NCI-H1048 (cell line): ENCODE measurements at places on chromosomes 1 and 21.

- no peak for DNase-seq
Observed at GRCh38 chr1:41640756-41641474, 156.4 kb upstream of the EDN2 start.

DNA sequence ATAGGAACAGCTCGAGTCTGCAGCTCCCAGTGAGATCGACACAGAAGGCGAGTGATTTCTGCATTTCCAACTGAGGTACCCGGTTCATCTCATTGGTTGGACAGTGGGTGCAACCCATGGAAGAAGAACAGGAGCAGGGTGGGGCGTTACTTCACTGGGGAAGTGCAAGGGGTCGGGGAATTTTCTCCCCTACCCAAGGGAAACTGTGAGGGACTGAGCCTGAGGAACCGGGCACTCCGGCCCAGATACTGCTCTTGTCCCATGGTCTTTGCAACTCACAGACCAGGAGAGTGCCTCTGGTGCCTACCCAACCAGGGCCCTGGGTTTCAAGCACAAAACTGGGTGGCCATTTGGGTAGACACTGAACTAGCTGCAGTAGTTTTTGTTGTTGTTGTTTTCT lies 307.1 kb downstream of the AMY1C start:
- no peak for DNase-seq

DNA sequence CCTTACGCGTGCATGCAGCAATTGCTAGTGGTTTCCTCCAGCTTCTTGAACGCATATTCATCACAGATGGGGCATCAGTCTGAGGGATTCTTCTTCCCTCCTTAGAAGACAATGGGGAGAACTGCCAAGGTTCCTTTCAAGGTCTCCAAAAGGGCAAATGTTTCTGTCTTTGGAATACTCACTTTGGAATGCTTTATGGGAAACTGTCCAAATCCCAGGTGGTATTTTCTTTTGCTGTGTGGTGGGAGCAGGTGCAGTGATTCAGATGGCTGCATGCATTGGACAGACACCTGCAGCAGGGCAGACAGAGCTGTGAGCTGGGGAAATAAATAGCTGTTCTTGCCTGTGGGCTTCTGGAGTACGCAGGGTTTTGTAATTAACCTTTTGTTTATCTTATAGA lies 40.5 kb downstream of the URB2 start:
- DNase-seq: no peak

DNA sequence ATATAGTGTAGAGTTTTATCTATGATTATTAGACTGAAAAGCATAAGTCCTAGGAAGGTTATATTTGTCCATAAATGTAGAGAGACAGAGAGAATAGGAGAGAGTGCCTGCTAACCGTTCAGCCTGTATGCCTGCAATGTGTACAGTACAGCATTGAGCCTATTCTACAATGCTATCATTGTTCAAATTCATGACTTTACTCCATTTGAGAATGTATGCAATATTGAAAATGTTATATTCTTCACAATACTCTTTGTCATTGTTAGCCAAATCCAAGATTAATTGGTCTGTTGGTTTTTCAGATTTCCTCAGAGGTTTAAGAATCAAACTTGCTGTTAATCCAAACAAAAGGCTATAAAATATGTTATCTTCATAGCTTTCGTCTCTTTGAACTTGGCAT lies 585.2 kb upstream of the B3GALT2 start:
- no peak for DNase-seq

DNA sequence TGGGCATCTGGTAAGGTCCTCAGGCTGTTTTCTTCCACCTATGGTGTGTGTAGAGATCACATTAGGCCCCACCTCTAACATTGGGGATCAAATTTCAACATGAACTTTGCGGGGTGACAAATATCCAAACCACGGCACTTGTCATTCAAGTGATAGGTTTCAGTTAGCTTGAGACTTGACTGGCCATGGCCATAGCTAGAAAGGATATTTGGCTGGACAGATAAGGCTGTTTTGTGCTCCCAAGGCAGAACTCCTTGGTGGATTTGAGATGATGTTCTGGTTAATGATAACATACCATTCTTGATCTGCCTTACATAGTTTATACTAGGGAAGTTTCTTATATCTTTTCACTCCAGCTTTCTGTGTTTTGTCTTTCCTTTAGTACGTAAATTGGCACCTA lies 48.5 kb downstream of the CELF3 start:
- no peak for DNase-seq

- DNase-seq: no peak
Observed at GRCh38 chr1:186841599-186841998, 12.8 kb downstream of the PLA2G4A start.

DNA sequence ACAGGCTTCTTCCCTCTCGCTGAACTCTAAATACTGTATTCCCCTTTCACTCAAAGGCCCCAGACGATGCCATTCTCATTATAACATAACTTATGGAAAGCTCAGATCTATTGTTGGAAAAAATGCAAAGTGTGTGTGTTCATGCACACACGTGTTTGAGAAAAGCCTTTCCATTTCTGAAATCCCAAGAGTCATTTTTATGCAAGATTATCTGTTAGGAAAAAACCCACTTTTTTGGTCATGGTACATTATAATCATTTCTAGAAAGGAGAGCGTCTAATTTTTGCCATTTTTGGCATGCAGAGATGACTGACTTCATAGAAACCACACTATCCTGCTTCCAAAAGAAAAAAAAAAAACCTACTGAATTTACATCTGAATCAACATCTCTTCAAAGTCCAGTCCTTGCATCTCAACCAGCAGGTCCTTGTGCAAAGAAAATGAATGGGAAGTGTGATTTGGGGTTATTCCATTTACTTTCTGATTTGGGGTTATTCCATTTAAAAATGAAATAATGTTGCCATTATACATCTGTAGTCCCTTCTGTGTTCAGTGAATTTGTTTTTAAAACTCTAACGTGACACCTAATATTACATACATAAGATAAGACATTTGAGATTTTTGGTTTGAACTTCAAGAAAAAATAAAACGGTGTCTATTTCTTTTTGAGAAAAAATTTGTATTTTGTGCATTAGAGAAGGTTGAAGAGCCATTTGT lies 150.3 kb downstream of the DHRS3 start:
- no peak for DNase-seq

DNA sequence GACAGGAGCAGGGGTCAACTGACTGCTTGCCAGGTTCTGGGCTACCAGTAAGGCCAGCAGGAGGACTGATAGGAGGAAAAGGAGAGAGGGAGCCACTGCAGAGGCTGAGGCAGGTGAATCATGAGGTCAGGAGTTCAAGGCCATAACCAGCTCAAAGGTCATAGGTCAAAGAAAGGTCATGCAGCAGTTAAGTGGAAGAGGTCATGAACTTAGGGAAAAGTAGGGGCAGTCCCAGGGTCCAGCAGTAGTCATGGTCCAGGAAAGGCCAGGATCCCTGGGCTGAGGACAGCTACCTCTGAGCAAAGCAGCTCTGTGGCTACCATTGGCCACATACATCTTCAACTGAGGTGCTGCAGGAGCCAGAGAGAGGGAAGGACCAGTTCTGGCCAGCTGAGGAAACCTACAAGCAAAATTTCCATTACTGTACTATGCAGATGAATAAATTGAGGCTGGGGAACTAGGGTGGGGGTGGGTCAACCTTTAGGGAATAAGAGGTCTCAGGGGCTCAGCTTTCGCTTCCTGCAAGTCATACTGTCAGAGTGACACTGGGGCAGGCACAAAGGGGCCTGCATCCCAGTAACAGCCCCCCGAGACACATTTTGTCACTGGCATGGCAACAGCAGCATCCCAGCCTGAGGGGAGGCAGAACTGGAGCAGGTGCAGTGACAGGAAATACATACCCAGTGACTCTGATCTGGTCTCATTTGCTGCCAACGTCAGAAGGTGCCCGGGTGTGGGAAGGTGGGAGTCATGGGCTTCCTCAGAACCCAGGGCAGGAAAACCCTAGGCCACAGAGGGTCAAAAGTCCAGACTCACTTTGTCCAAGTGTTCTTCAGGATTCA lies 5.2 kb upstream of the INPP5B start:
- DNase-seq: no peak

- no peak for DNase-seq
Observed at GRCh38 chr1:178946416-178946815, 75.5 kb upstream of the ANGPTL1 start.

DNA sequence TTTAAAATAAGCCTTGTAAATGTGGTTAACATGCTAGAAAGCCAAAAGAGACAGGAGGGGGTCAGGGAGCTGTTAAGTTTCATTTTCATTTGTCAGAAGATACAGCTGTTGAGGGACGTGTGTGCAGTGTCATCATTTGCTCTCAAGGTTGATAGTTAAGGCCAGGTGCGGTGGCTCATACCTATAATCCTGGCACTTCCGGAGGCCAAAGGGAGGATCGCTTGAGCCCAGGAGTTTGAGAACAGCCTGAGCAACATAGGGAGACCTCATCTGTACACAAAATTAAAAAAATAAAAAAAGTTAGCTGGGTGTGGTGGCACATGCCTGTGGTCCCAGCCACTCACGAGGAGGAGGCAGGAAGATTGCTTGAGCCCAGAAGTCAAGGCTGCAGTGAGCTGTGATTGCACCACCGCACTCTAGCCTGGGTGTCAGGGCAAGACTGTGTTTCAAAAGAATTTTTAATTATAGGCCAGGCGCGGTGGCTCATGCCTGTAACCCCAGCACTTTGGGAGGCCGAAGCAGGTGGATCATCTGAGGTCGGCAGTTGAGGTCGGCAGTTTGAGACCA lies 22.7 kb downstream of the ZBTB8OS start:
- DNase-seq: no peak

DNA sequence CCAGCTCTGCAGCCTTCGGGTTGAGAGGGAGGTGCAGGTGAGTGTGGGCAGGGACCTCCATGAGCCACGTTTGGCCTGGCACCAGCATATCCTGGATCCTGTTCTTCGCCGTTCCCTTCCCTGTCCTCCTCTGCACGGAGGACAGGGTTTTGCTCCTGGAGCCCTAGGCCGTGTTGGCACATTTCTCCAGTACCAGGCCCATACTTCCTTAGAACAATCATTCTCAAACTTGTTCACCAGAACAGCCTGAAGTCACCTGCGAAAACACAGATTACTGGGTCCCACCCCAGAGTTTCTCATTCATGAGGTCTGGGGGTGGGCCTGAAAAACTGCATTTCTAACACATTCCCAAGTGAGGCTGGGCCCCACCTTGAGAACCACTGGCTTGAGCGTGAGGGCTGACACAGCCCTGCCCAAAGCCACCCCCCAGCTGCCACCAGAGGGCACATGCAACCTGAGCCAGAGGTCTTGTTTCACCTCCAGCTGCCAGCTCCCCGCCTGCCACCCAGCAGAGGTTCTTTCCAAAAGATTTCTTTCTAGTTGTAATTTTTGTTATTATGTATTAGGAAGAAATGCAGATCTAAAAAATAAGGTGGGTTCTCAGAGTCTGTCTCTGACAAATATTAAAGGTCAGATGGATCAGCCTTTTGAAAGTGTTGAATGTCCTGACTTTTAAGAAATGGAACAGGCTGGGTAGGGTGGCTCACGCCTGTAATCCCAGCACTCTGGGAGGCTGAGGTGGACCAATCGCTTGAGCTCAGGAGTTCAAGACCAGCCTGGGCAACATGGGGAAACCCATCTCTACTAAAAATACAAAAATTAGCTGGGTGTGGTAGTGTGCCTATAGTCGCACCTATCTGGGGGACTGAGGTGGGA lies 39.6 kb upstream of the LDLRAP1 start:
- no peak for DNase-seq

DNA sequence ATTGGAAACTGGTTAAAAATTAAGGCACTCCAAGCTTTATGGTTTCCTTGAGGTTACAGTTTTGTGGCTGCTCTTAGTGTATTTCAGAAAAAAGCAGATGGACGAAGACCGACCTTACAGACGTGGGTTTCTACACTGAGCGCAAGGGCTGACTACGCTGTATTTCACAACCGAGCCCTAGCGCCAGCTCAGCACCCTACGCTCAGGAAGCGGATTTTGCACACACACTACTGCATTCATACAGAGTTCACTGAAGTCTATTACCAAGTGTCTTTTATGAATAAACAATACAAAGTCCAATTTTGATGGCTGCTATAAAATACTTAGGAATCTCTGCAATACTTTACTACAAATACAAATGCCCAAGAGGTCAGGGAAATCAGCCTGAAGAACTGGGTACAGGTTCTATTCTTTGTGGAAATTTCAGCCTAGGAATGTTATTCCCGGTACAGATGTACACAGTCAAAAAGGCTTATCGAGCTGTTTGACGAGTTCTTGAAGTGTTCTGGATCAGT lies 23.8 kb downstream of the PTTG1IP start:
- no peak for DNase-seq

DNA sequence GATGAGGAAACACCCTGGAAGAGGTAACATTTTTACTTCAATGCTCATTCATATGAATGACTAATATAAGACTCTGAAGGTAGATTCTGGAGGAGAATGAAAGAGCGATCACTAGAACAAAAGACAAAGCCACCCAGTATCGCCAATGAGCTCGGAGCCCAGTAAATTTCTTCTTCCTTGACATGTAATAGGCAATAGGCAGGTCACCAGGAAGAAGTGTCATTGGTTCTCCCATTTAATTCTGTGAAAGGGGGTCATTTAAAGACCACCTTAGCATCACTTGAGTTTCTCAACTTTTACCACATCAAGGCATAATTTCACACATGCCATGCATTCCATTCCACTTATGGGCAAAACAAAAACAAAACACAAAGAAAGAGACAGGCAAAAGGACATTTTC lies 7.9 kb downstream of the TNFSF18 start:
- no peak for DNase-seq
